Activated CD4-positive, alpha-beta T cell treated with anti-CD3 and anti-CD28 coated beads, Interleukin-2, amount 10 ng/mL, durations not matched to agents 7 days and 5 days (primary cell): ENCODE measurements at places on chromosomes 7 and 10. TPM values are rescaled to one million over a fixed set of nuclear protein-coding genes. Genes with fewer than 3 reads are reported as not detected.

- H3K27me3 ChIP-seq: peaks cover 6% of the 10 kb centered on the region
- no peak overlapping the region for H3K27ac ChIP-seq
- H3K36me3 ChIP-seq: no peaks in the 10 kb centered on the region
- peak; percentile 56 for DNase-seq
Measured at GRCh38 chr7:158957921-158958491, 101.6 kb downstream of the DYNC2I1 start.

The CALCR gene
- not detected for total RNA-seq

DNA sequence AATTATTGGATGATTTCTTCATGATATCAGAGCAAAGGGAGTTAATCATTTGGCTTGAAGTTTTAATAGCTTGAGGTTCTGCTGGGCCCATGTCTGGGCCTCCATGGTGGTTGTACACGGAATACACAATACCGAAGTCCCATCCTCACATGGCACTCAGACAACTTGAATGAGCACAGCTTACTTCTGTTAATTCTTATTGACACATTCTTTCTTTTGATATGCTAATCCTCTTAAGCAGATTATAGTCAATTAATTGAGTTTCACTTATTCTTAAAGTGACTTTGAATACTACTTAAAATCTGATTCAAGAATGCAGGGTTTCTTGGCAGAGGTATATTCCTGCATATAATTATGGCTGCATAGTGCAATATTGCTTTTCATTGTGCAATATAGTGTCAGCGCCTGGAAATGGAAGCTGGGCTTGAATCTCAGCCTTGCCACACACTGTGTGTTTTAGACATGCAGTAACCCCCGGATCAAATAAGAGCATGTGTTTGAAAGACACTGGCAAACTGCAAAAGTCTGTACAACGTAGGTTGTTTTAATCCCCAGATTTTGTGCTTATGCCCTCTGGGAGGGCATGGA lies 543.5 kb upstream of the ADARB2 start:
- no peak overlapping the region for H3K27ac ChIP-seq
- no peaks in the 10 kb centered on the region for H3K27me3 ChIP-seq
- no peaks in the 10 kb centered on the region for H3K4me1 ChIP-seq
- no peak for DNase-seq
- H3K4me3 ChIP-seq: no peak overlapping the region
- H3K36me3 ChIP-seq: no peaks in the 10 kb centered on the region

The LYZL2 gene
- not detected for total RNA-seq

The IQCE gene
- 13.8 TPM for total RNA-seq

DNA sequence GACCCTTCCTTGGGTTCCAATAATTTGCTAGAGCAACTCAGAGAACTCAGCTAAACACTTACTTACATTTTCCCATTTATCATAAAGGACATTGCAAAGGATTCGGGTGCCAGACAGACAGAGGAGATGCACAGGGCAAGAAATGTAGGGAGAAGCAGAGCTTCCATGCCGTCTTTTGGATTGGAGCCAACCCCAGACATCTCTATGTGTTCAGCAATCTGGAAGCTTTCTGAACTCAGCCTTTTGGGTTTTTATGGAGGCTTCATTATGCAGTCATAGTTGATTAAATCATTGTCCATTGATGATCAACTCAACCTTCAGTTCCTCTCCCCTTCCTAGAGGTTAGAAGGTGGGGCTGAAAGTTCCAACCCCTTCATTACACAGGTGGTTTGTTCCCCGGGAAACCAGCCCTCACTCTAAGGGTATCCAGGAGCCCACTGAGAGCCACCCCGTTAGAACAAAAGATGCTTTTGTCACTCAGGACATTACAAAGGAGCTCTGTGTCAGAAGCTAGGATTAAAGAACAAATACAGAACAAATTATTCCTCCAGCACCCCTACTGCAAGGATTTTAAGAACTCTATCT lies 211.9 kb upstream of the VSTM2A start:
- no peaks in the 10 kb centered on the region for H3K36me3 ChIP-seq
- H3K27ac ChIP-seq: no peak overlapping the region
- H3K4me1 ChIP-seq: no peaks in the 10 kb centered on the region
- no peaks in the 10 kb centered on the region for H3K27me3 ChIP-seq

- H3K27ac ChIP-seq: no peak overlapping the region
- H3K4me3 ChIP-seq: no peak overlapping the region
- DNase-seq: no peak
- no peaks in the 10 kb centered on the region for H3K36me3 ChIP-seq
Measured at GRCh38 chr10:65325913-65326312, 1599.9 kb upstream of the LRRTM3 start.

The CNTNAP2 gene
- not detected for total RNA-seq
